ENCODE measurements at places on chromosomes 6 and 20.

DNA sequence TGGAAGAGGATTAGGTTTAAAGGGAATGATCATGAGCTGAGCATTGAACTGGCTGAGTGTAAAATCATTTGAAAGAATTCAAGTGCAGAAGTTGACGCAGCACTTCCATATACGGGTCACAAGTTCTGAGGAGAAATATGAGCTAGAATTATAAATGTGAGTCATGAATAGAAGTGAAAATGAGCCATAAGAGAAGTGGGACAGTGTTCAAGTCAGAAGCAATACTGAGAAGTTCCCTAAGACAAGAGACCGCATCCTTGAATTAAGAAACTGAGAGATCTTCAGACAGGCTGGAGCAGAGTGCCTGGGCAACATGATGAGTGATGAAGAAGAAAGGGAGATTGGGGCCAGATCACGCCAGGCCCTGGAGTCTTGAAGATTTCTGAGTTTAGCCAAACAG, 209.7 kb downstream of the TBX18 start:
- DNase-seq = no peak

GRCh38 chr6:76004202-76004601, 68.3 kb downstream of the IMPG1 start:
- no peak for DNase-seq

- DNase-seq = no peak
These were observed 464.4 kb upstream of the CHD6 start for GRCh38 chr20:42082611-42083010.

DNA sequence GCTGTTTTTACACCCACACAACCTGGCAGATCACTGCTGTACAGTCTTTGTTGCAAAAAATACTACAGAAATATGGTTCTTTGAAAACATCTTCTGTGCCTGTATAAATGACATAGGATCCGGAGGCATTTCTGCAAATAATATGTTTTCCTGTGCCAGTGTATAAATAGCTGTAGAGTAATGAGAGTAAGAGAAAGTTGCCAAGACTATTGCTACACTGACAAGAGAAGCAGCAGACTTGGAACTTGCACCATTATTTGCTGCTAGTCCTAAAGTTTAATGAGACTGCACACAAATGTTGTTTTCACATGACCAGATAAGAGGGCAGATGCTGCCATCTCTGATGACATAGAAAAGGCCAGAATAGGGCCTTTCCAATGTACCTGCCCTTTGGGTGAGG, 50.0 kb upstream of the DTNBP1 start:
- DNase-seq = no peak

DNA sequence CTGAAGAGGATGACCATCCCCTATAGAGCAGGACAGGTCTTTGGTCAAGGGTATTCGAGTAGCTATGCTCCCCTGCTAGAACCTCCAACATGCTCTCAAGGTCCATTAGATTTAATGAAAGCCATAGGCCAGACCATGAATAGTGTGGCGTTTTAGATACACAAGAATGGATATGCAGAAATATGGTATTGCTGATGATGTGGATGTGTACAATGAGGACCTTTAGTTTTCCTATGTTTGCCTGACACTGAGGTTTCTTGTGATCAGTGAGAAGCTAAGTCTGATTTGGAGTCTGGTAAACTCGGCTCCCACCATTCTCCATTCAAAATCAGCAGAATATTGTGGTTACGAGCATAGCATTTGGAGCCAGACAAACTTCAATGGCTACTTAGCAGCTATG, 125.6 kb downstream of the TSHZ2 start:
- no peak for DNase-seq

DNA sequence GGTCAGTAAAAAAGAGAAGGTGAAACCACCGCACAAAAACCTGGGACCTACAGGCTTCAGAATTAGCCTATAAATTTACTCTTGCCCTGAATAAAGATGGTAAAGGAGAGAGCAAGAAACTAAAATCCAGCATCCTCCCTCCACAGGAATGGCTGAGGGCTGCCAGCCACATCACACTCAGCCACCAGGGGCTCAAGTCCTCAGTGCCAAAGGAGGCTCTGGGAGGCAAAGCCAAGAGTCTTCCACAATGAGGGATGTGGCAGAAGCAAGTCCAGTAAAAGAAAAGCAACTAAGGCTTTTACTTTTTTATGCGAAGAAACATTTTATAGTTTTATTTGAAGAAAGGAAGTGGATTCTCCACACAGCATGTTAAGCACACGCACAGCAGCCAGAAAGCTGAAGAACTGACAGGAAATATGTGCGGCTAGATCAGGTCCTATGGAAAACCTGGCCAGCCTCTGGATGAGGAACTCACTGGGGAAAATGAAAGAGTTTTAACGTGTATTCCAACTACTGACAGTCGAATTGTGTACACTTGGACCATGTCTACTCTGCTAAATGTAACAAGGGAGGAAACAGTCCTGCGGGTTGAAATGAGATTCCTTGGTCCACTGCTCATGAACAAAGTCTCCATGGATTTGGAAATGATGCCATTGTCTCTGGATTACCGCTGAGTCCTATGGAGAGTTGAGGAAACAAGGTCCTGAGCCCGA, 219.4 kb upstream of the SSTR4 start:
- no peak for DNase-seq

DNA sequence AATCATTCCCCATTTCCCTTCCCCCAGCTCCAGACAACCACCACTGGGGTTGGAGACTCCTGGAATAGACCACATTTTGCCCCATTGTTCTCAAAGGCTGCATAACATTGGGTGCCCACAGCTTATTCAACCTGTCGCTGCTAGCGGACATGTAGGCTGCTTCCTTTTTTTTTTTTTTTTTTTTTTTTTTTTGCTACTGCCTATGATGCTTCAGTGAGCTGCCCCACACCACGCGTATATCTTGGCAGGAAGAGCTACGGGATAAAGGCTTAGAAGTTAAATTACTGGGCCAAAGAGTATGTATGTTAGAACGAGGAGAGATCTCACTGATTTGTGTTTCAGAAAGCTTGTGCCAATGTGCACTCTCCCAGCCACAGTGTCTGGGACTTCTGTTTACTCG, 7.0 kb downstream of the LBP start:
- no peak for DNase-seq

DNA sequence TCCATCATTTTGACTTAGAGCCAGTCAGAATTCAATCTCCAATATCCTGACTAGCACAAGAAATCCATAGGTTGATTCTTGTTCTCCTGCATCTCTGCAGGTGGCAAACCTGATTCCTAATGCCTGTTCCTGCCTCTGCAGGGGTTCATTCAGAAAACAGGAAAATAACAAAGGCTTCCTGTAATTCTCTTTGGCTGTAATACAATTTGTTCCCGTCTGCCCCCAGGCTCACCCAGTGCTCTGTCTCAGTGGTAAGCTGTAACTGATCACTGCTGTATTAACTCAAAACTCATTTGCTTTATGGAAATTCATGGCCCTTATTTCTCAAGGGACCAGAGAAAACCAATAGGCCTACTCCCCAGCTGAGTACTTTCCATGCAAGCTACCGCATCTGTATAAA, 88.6 kb downstream of the OPRM1 start:
- no peak for DNase-seq

GRCh38 chr6:41262401-41262800, 24.1 kb downstream of the TREM1 start:
- DNase-seq = no peak

- DNase-seq = no peak
These were observed 133.6 kb downstream of the NCOA3 start for GRCh38 chr20:47635256-47635655.

DNA sequence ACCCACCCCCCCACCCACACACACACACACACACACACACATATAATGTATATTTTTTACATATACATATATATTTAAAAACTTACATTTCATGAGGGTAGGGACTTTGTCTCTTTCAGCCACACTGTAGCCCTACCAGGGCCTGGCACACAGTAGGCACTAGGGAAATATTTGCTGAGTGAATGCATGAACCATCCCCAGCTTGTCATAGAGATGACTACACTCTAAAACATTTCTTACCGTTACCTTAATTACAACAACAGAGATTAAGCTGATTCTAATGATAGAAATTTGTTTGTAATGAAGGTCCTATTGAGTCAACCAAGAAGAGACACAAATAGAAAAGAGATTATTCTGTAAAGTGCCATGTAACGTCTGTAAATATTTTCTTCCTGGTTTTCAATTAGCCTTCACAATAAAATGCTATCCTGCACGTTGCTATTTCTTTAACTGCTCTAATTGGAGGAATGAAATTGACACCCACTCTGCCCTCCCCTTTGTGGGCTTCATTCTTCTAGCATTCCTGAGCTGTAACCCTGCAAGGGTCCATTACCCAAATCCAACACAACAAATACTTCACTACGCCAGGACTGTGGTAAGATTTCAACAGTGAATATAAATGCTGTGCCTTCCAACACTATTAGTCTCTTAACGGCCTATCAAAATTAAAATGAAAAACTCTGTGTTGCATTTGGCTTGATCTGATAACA, 30.8 kb downstream of the SIM1 start:
- DNase-seq = no peak

DNA sequence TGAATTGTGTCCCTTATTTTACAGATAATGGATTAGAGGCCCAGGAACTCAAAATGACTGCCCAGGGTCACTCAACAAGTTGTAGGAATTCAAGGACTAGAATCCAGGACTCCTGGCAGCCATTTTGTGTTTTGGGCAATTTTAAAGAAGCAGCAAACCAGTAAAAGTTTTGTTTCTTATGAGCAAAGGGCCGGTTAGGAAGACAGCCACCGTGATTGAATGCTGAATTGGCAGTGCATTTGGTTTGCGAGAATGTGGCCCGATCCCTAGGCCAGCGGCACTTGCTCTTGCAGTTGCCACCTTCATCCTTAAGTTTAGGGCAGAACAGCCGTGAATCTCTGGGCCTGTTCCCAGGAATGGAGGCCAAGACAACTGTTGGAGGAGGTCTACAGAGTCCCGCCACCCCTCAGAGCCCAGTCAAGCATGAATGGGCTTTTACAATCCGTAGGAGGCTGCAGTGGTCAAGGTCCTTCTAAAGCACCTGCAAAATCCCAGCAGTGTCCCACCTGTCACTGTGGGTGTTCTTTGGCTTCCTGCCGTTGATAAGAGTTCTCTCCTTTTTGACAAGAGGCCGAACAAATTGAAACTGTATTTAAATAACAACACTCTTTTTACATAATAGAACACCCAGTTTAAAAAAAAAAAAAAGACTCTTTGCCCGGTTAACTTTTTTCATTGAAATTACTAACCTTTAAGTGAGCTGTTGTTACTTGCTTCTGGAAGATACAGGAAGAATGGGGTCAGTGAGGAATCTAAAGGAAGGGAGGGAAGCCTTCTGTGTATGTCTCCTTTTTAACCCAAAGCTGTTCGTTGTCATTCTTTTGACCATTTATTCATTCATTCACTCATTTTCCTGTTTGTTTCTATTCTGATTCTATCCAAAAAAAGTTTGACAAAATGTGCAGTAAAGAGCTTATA, 68.7 kb downstream of the PHACTR2 start:
- no peak for DNase-seq

GRCh38 chr6:89308525-89309395, 6.3 kb downstream of the GABRR2 start:
- no peak for DNase-seq

- no peak for DNase-seq
These were observed 63.1 kb downstream of the GMPR start for GRCh38 chr6:16301511-16301910.

- DNase-seq = no peak
These were observed 105.0 kb downstream of the SPTLC3 start for GRCh38 chr20:13113731-13114130.

DNA sequence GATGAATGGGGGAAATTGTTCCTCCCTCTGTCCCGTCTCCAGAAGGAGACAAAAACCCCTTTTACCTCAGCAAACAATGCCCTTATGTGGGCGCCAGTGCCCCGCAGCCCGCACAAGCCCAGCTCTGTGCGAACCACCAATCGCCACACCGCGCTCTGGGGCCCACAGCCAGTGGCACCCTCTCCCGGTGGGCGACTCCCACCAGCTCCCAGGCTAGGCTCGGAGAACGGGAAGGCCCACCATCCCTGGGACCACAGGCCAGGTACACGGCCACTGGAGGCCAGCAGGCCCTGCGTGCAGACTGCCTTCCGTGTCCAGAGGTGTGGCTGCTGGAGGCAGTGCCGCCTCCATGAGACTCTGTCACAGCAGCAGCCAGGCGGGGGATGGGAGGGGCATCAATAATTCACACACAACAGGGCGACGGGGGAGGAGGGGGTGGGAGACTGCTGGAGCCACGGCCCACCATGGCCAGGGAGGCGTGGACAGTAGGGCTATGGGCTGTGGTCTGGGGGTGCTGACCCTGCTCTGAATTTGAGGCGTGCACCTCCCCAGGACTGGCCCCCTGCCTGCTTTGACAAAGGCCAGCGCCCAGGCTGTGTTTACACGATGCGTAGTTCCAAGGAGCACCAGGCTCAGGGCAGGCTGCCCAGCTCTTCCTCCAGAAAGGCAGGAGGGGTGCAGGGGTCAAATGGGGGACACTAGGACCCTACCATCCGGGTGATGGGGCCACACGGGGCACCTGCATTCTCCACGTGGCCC, 105.7 kb downstream of the ASXL1 start:
- no peak for DNase-seq

DNA sequence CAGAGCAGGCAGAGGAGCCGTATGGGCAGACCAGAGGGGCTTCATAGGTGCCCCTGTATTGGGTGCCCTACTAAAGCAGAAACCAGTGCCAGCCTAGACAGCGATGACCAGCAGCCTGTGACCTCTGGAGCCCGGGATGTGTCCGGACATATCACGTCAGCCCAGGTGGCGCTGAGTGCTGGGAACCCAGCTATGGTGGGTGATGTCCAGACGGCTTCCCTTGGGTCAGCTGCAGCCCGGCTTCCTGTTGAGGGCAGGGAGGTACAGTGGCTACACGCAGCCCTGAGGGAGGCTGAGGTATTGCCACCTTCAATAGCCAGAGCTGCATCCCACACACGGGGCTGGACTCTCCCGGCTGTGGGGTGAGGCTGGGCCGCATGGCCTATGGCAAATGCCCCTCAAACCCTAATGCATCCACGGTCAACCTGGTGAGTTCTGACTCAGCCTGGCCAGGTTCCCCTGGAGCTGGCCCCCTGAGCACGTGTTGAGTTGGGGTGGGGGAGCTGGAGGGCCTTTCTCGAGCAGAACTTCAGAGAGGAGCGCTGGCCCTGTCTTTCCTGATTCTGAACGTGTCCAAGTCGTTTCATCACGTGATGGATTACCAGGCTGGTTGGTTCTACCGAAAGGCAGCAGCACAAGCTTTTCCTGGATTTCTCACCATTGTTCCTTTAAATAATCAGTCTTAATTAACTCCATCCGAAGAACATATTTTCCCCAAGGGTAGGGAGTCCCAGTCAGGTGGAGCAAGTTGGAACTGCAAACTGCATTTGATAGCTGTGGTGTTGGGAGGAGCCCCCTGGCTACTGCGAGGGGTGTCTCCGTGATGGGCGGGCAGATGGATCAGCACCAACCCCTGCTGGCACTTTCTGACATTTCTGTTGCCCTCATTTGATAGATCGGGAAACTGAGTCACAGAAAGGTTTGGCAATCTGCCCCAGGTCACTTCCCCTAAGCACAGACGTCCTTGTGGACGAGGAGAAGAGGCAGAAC, 7.1 kb upstream of the MYT1 start:
- DNase-seq = no peak

All from activated CD8-positive, alpha-beta memory T cell treated with anti-CD3 and anti-CD28 coated beads for 1 hour (primary cell).